Left kidney (tissue), 8 donors: ENCODE measurements at places on chromosomes 4 and X. TPM values are rescaled to one million over a fixed set of nuclear protein-coding genes. Genes with fewer than 3 reads are reported as not detected.
A peak's percentile ranks its signal among the peaks of the same experiment; 100 is the strongest.

DNA sequence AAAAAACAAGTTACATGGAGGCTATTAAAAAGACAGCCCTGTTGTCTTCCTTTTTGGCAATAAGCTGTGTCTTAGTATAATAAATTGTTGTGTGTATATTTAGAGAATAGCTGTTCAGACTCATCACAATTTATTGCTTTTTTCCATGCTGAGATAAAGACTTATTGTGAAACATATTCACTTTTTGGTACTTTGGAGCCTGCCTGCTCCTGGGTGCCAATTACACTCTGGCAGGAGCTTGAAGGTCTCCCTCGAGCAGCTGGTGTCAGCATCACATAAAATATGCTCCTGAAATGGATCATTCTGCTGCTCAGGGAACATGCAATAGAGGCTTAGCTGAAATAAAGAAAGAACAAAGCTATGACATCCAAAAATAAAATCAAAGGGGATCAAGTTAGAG, 211.6 kb upstream of the DKK2 start:
- peak; percentile 2 for DNase-seq

Gene SNCA
- polyA plus RNA-seq: 53.9 TPM

Gene TMPRSS11D
- 0.13 TPM for polyA plus RNA-seq

GRCh38 chr4:5267408-5267807, 216.1 kb downstream of the STK32B start:
- no peak for DNase-seq

Gene IBSP
- not detected for polyA plus RNA-seq

Gene IL15
- polyA plus RNA-seq: 2.5 TPM
